ENCODE measurements at places on chromosomes 4 and X. TPM values are rescaled to one million over a fixed set of nuclear protein-coding genes. Genes with fewer than 3 reads are reported as not detected.

- DNase-seq, result no peak
Measured at GRCh38 chr4:81214144-81214880, 710 bp downstream of the PRKG2 start.

- DNase-seq, result no peak
Measured at GRCh38 chr4:109319156-109319555, 16.7 kb upstream of the COL25A1 start.

GRCh38 chr4:18440527-18441202 lies 419.1 kb upstream of the LCORL start:
- no peak for DNase-seq

- no peak for DNase-seq
Measured at GRCh38 chr4:134708616-134709015, 507.0 kb upstream of the PABPC4L start.

DNA sequence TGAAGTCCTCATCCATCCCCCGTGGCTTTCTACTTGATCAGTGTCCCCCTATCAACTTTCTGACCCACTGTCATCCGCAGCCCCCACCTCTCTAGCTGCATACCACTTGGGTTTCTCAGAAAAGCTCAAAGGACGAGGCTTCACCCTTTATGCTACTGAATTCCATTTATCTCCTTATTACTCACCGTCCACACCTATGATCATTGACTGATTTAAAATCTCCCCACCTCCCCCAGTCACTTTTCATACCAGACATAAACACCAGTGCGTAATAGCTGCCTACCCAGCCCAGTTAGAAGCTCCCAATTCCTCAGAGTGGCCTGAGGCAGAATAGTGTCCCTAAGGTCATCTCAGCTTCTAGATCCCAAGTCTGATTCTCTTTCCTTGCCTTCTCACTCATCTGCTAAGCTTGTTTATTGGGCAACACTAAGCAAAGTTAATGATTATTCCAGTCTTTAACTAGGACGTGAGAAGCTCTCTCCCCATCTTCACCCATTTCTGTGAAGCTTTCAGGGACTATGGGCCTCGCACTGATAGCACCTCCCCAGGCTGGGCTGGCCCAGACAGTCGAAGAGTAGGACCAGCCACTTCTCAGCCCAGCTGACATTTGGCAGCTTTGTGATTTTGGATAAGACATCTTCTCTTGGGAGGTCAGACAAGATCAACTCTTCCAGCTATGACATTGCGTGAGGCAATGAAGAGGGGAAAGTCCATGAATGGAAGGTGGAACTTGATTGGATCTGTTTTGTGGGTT lies 7.2 kb upstream of the DDX60L start:
- DNase-seq, result peak; percentile 15

DNA sequence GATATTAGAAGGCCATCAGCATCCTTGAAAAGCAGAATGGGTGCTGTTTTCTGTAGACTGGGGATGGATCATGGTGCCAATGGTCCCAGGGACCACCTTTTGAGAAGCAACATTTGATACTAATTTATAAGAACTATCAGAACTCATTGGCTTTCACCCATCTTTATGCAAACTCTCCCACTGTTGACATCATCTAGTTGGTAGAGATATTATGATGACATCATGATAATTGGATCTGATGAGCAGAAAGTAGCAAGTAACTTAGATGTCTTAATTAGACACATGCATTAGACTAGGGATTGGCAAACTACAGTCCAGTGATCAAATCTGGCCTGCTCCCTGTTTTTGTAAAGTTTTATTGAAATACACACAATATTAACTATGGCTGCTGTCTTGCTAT lies 181.0 kb downstream of the DCHS2 start:
- DNase-seq, result no peak

GRCh38 chr4:176906709-176907108 lies 114.0 kb upstream of the VEGFC start:
- no peak for DNase-seq

DNA sequence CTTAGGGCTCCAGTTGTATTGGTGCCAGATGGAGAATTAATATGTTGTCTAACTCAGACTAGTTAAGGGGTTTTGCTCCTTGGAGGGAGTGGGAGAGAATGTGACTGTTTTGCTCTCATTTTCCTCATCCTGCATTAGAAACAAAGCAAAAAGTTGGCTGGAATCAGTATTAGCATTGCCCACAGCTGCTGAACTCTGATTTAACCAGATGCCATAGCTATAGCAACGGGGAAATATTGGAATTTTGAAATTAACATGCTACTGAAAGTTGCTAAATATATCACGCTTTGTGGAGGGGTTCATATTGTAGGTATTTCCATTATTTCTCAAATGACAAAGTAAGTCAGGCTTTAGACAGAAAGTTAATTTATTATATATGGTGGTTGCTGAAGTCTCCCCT lies 66.7 kb upstream of the EOLA2 start:
- no peak for DNase-seq

DUSP9 gene
- 0.06 TPM for polyA plus RNA-seq

GRCh38 chrX:107659768-107660167 lies 31.5 kb downstream of the PRPS1 start:
- no peak for DNase-seq

GRCh38 chr4:159504684-159505083 lies 401.8 kb downstream of the RAPGEF2 start:
- DNase-seq, result no peak

- DNase-seq, result no peak
Measured at GRCh38 chr4:57766341-57766740, 656.2 kb upstream of the IGFBP7 start.

TEX13C gene
- not detected for polyA plus RNA-seq

Measured in BJ (cell line).